Inflammatory macrophage (primary cell): ENCODE measurements at places on chromosomes 2 and 18.

GRCh38 chr2:171056307-171056706 lies 104.4 kb downstream of the TLK1 start:
- no peak for DNase-seq

GRCh38 chr2:172449911-172450550 lies 22.6 kb downstream of the ITGA6 start:
- no peak for DNase-seq

DNA sequence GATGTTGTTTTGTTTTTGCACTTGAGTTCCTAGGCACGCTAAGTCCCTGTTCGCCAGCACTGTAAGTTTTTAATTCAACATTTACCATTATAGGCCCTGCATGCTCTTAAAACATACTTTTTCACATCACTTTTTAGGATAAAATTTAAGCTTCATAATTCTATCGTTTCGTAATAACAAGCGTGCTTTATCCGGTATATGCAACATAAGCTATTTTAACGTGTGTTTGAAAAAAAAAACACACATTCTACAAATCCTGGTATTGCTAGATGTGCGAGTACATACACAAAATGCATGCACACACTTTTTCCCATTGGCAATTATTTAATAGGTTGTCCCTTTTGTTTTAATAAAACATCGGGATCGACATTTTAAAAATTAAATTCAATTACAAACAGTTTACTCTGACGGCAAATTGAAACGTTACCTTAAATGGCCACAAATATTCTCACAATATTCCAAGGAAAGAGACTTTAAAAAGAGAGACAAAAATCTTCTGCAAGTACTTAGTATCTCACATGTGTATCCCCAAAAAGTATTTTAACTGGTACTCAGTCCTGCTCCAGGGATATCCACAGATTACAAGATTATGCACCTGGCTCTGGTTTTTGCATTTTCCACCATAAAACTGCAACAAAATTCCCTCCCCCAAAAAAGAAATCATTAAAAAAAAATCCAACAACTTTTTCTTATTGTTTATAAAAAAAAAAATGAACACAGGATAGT lies 1.0 kb upstream of the TCF4 start:
- no peak for DNase-seq

GRCh38 chr18:21129566-21130216 lies 18.1 kb upstream of the ROCK1 start:
- no peak for DNase-seq

GRCh38 chr2:239579081-239579480 lies 178.3 kb upstream of the HDAC4 start:
- no peak for DNase-seq

GRCh38 chr18:8860845-8861642 lies 155.7 kb downstream of the MTCL1 start:
- DNase-seq: no peak

DNA sequence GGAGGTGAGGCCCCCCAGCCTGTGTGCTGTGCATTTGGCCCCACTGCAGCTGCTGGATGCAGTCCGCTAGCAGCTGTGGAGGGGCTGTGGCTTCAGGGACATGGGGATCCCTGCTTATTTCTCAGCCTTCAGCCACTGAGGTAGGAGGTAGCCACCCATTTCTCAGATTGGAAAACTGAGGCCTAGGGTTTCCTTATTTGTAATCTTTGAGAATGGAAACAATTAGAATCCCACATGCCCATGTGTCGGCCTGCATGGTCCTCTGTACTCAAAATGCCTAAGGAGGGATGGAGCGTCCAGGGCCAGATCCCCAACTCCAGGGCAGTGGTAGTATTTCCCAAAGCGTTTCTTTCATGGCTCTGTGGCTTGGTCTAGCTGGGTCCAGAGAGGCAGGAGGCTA lies 42.1 kb downstream of the TOGARAM2 start:
- DNase-seq: no peak

DNA sequence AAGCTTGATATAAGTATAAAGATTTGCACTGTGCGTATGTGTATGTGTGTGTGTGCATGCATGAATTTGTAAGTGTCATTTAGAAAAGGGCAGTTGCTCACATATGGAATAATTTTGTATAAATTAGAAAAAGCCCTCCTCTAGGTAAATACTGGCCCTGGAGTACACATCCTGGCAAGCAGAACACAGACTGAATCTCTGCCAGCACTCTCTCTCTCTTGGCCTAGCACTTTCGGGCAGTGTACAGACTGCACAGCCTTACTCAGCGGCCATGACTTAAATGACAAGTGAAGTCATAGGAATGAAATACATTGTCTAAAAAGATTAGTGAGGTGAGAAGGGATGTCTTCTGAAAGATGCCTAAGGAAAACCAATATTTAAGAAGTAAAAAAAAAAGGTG lies 214.1 kb downstream of the RDH14 start:
- no peak for DNase-seq

DNA sequence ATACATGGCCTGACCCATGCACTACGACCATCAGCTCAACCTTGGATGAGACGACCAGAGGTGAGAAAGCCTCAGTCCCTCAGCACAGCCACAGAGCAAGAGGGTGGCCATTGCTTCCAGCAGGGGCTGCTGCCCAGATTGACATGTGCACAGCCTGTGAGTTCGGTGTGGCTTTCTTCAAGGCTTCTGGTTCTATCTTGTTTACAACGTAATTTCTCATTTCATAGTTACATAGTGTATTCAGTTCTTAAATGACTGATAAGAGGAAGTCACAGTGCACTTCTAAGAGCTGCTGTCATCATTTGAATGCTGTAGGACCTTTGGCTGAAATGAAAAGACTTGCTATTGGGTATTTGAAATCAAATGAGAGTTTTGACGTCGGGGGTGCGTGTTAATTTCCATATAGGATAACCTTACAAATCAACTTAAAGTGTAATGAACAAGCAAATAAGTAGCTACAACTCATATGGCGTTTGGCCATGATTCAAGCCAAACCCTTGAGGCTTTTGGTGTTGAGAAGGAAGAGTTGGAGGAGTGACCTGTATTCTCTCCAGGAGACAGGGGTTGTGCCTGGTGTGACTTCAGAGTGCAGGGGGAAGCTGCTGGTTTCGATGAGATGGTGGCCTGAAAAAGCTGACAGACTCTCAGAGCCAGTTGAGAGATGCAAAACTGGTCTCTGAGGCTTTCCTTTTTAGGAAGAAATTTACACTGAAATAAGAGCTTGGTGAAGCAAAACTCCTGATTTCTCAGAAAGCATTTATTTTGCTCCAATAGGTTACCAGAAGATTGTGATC lies 51.0 kb downstream of the TSHZ1 start:
- DNase-seq: peak; percentile 36

GRCh38 chr2:227626580-227627151 lies 9.4 kb downstream of the SCYGR4 start:
- DNase-seq: no peak

- DNase-seq: no peak
Measured at GRCh38 chr18:46519870-46520269, 137.2 kb downstream of the LOXHD1 start.

DNA sequence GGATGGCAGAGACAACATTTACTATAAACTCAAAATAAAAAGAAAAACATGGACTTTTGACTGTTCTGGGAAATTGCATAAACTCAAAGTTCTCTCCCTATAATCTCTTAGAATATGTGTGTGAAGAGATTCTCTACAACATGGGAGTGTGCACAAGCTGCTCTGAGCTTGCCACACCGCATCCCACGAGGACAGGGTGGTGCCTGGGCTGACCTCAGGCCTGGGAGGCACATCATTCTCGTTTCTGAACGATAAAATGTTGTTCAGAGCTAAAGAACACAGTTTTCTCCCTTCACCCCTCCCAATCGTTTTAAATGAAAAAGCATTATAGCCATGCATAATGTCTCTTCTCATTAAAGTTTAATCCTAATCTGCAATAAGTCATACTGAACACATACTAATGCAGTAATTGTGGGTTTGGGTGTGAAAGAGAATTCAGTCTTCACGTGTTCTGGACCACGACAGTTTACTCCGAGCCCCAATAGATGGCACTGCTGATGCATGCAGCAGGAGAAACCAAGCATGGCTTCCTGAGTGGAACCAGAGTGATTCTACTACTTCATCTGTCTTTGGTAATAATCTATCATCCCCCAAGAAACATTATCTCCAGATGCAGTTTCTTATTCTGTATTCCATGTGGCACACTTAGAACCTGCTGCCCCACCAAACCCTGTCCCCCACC lies 46.9 kb upstream of the LAMA1 start:
- no peak for DNase-seq

DNA sequence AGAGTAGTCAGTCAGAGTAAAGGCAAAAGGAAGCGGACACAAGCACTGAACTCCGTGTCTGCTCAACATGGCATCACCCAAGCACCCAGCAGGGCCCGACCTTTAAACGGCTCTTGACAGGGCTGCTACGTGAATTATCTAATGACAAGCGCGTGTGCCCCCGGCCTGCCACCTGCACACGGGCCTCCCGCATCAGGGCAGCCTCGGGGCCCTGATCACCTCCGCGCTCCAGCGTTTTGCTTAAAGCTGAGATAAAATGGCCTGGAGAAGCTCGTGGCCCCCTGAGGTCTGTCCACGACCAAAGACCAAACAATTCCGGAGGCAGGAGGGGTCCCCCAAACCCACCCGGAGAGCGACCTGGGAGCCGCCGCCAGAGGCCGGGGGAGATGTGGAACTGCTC lies 376 bp downstream of the NDUFA10 start:
- no peak for DNase-seq

DNA sequence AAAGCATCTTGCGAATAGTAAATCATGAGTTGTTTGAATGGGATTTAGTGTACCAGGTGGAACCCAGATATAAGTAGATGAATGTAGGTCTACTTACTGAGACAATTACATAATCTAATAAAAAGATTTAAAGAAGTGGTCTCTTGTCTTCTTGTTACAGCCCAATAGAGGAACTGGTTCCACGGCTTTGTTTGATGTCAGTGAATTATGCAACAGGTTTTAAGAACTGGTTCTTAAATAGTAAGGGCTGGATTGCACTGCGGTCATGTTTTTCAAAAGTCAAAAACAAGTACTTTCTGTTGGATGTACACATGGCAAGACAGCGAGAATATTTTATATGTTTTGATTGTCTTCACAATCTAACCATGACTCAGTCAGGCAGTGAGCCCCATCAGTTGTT lies 15.4 kb upstream of the SLC9A2 start:
- peak; percentile 87 for DNase-seq

- no peak for DNase-seq
Measured at GRCh38 chr2:108270768-108271506, 17.8 kb upstream of the SULT1C2 start.

GRCh38 chr2:128304715-128305554 lies 13.7 kb downstream of the HS6ST1 start:
- DNase-seq: peak; percentile 66
